ENCODE measurements at places on chromosomes 11 and 22. TPM values are rescaled to one million over a fixed set of nuclear protein-coding genes. Genes with fewer than 3 reads are reported as not detected.
A peak's percentile ranks its signal among the peaks of the same experiment; 100 is the strongest.

DNA sequence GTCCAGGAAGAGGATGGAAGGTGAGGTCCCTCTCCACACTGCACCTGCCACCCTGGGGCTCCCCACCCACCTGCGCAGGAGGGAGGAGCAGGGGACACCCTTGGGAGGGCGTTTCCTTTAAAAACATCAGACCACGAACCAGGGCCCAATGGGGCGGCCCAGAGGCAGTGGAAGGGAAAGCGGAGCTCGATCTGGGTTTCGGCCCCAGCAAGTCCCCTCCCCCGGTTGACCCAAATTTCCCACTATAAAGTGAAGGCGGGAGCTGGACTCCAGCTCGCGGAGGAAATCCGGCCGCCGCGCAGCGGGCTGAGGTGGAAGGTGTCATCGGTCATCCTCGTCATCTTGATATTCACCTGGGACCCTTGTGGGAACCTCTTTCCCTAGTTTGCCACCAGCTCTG lies 99.3 kb downstream of the WNT7B start:
- DNase-seq: no peak

DNA sequence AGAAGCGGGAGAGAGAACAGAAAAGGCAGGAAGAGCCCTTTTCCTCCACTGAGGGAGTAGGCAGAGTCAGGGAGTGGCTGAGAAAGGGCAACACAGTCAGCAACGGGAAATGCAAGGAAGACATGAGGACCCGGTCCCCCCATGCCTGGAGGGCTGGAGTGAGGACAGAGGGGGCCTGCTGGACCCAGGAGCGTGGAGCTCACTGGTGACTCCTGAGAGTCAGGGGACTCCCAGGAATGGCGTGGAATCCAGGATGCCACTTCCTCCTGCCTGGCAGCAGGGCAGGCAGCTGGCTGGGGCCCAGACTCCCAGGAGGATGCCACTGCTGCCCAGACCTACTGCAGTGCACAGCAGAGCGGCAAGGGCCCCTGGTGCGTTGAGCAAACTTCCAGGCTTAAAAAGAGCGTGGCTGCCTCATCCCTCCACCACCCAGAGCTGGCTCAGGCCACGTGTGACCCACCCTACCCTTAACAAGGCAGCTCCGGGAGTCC lies 11.3 kb downstream of the C11orf21 start:
- no peak for DNase-seq

GRCh38 chr11:77181799-77182541 lies 53.9 kb downstream of the MYO7A start:
- no peak for DNase-seq

Gene MPZL3
- total RNA-seq: 0.13 TPM

Gene USP28
- 66.8 TPM for total RNA-seq

Gene NRXN2
- 0.15 TPM for total RNA-seq

- DNase-seq: no peak
These were observed 796 bp downstream of the TIMP3 start for GRCh38 chr22:32802237-32802765.

Gene SLC37A2
- 0.75 TPM for total RNA-seq

Gene ADAMTS15
- total RNA-seq: 2.4 TPM

Gene C11orf87
- not detected for total RNA-seq

- peak; percentile 76 for DNase-seq
These were observed 6.4 kb downstream of the SNU13 start for GRCh38 chr22:41682033-41682807.

GRCh38 chr11:111069066-111069465 lies 176.5 kb upstream of the POU2AF2 start:
- DNase-seq: no peak

DNA sequence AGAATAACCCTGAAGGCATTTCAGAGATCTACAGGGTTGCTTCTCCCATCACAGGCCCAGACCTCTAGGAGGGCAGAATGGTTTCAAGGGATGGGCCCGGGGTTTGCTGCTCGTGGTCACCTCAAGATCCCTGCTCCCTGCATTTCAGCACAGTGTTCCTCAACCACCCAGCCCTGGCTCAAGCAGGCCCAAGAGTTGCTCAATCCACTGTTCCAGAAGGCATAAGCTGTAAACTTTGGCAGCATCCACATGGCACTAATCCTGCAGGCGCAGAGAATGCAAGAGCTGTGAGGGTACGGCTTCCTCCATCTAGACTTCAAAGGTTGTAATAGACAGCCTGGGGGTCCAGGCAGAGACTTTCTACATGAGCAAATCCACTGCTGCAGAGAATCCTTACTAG lies 225.0 kb upstream of the UBASH3B start:
- DNase-seq: no peak

Gene GRAMD1B
- total RNA-seq: 2.9 TPM

Gene PPME1
- total RNA-seq: 31.5 TPM

- DNase-seq: no peak
These were observed 75.1 kb upstream of the CADM1 start for GRCh38 chr11:115579181-115579825.

DNA sequence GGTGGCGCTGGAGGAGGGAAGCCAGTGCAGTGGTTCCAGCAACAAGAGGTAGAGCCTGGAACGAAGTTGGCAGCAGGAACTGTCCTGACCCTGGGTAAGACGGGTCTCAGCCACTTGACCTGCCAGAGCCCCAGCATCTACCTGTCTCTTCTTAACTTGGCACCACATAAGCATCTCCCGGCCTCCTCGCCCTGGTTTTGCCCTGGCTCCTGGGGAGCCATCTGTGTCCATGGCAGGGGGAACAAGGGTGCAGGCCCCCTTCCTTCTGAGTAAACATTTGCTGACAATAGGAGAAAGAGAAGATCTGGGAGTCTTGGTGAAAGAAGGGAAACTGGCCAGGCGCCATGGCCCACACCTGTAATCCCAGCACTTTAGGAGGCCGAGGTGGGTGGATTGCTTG lies 12.8 kb downstream of the P2RY2 start:
- peak; percentile 11 for DNase-seq

GRCh38 chr11:93133488-93134109 lies 64.2 kb downstream of the SLC36A4 start:
- DNase-seq: no peak

DNA sequence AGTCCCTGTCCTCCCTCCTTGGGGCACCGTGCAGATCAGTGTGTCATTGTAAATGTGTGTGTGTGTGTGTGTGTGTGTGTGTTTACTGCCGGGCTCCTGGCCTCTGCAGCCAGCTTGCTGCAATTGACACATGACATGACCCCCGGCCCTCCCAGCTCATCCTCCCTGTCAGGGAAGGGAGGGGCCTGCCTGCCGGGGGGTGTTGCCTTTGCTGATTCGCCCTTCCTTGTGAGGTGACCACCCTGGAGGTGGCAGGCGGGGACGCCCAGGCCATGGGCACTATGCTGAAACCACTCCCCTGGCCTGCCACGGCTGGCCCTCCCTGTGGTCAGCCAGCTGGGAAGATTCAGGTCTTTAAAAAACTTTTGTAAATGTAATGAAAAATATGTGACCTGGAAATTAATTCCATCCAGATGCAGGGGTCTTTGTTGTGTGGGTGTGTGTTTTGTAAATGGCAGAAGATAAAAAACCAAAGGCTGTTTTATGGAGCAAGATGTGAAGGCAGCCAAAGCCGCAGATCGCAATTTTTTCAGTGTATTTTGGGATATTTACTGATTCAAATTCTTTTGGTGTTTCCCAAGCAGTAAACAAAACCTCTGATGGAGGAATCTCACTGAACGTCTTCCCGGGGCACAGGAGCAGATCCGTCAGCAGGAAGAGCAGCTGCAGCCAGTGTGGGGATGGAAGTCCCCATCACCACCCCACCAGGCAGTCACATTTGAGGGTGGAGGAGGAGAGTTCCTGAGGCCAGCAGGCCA lies 23.2 kb downstream of the SHISAL1 start:
- no peak for DNase-seq

Gene VPS37C
- total RNA-seq: 23.9 TPM

- no peak for DNase-seq
These were observed 31.6 kb downstream of the SIK2 start for GRCh38 chr11:111633756-111634362.

Gene CSNK2A3
- total RNA-seq: 1.6 TPM

GRCh38 chr11:94171693-94172440 lies 43.2 kb downstream of the PANX1 start:
- no peak for DNase-seq

Gene RBMXL2
- not detected for total RNA-seq

DNA sequence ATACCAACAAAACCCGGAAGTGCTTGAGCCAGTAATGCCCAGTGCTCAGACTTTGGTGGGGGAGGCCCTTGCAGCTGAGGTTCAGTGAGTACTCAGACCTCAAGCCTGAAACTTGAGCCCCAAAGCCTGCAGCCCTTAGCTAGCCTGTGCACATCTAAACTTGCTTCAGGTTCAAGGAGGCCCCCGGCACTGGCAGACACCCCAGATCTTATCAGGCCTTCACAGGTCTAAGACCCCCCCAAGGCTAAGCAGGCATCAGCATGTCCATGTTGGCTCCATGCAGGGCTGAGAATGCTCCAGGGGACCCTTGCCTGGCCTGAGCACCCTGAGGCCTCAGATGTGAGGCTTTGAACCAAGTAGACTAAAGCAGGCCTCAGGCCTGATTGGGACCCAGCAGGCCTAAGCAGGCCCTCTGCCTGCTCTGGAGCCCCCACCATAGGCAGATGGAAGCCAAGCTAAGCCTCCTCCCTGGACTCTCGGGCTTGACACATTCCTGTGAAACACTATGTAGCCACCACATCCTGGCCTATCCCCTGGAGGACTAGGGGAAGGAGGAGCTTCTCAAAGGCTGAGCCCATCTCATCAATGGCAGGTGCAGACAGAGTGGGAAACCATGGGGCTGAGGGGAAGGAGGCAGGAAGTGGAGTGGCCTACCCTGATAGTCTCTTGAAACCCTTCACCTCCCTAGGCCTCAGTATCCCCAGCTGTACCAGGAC lies 1.2 kb upstream of the CASTOR1 start:
- no peak for DNase-seq

DNA sequence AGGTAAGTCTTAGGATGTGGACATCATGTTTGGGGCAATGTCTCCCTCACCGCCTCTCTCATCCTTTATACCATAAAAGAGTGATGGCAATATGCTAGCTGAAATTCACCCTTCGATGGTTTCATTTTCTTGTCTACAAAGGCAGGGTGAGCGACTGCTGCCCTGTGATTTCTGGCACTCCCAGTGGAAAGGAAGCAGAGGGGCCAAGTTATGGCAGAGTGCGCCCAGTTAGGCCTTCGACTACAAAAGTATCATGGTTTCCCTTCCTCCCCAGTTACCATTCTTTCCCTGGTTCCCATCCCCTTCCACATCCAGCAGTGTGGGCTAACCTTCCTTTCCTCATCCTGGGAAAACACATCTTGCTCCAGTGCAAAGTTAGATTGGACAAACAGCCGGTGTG lies 43.8 kb downstream of the SNX19 start:
- DNase-seq: no peak

- no peak for DNase-seq
These were observed 36.1 kb downstream of the CCDC90B start for GRCh38 chr11:83249972-83250593.
